ENCODE measurements at places on chromosomes 12 and 14.

- DNase-seq, result no peak
These were observed 42.0 kb downstream of the RPS6KA5 start for GRCh38 chr14:91018481-91018880.

GRCh38 chr12:65885312-65885711 lies 61.0 kb downstream of the HMGA2 start:
- no peak for DNase-seq

DNA sequence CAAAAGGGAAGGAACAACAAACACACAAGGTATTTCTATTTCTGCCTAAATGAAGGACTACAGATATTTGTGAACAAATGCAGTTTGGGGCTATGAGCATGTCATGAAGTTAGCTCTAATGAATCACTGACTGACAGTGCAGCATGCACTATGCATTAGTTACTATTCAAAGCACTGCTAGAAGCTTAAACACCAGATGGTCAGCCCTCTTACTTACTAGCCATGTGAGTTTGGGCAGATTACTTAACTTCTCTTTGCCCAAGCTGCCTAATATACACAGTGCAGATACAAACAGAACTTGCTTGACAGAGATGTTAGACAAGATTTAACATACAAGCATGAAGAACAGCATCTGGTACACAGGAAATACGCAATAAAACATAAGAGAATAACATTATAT lies 96.0 kb downstream of the ATXN2 start:
- DNase-seq, result no peak

- DNase-seq, result no peak
These were observed 5.7 kb upstream of the SUSD6 start for GRCh38 chr14:69605738-69606137.
